ENCODE measurements at places on chromosomes 11 and 22. TPM values are rescaled to one million over a fixed set of nuclear protein-coding genes. Genes with fewer than 3 reads are reported as not detected.

The ATM gene
- 65.7 TPM for total RNA-seq

The XKR3 gene
- not detected for total RNA-seq

The JHY gene
- total RNA-seq: 0.20 TPM

The ACO2 gene
- total RNA-seq: 81.0 TPM

The RAB38 gene
- 0.60 TPM for total RNA-seq

The OR8G5 gene
- not detected for total RNA-seq

The FUT4 gene
- 2.8 TPM for total RNA-seq

The ZNF280A gene
- total RNA-seq: not detected

The TMEM86A gene
- 6.3 TPM for total RNA-seq

The NFAM1 gene
- not detected for total RNA-seq

The CYTH4 gene
- total RNA-seq: under 0.01 TPM

The MAPK8IP2 gene
- 0.20 TPM for total RNA-seq

The CAPN5 gene
- total RNA-seq: 1.8 TPM

The NPAS4 gene
- not detected for total RNA-seq

The DPAGT1 gene
- total RNA-seq: 16.3 TPM
